SHP77 (cell line): ENCODE measurements at places on chromosomes 13 and 19.
A peak's percentile ranks its signal among the peaks of the same experiment; 100 is the strongest.

GRCh38 chr13:95176611-95177259 is 124.5 kb downstream of the ABCC4 start:
- no peak for DNase-seq

GRCh38 chr13:99605420-99606323 is 104.4 kb downstream of the TM9SF2 start:
- peak; percentile 77 for DNase-seq

GRCh38 chr13:94646904-94647303 is 45.2 kb downstream of the GPR180 start:
- peak; percentile 6 for DNase-seq

DNA sequence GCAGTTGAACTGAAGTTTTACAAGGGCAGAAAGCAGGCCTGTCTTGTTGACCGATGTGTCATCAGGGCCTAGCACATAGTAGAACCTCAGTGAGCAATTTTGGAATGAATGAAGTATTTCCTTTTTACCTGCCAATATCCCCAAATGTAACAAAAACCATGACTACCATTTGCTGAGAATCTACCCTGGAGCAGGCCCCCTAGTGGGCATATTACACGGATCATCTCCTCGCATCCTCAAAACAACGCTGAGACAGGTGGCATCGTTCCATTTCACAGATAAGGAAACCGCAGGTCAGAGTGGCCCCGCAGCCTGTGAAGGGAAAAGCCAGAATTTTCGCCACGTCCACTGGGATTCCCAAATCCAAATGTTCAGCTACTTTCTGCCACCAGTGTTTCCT is 77.9 kb downstream of the CACNA1A start:
- no peak for DNase-seq

- no peak for DNase-seq
Observed at GRCh38 chr13:39945226-39945625, 289.8 kb downstream of the COG6 start.

DNA sequence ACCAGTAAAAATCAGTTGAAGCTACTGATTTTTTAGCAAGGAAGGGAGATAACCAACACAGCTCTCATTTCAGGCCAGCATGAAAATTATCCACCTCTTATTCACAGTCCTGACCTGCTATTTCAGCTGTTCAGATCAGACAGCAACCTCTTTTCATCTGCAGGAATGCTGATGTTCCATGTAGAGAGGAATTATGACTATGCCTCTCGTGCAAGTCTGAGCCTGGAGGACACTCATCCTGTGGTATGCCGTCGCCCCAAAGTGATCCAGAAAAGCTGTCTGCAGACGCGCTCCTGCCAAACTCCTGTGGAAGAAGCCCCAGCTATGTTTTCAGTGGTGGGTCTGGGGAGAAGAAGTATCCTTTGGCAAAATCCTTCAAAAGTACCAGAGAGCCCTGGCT is 563.5 kb upstream of the SLITRK1 start:
- no peak for DNase-seq

DNA sequence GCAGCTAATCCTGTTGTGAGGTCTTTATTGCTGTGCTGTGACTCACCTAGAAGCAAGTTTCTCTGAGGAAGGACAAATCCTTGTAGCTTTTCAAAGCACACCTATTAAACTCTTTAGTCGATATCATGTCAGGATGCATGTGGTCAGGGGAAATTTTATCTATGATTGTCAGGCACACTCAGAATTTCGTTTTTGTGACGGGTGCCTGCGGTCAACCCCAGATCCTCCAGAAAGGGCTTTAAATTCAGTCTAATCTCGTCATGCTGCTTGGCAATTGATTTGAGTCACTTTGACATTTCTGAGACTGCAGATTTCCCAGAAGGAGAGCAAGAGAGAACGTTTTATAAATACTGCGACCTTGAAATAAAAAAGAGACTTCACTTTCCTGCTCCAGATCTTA is 316.9 kb downstream of the FGF9 start:
- no peak for DNase-seq

- DNase-seq = no peak
Observed at GRCh38 chr19:16142032-16142580, 1.4 kb upstream of the HSH2D start.
